ENCODE measurements at places on chromosomes 3 and 15.

DNA sequence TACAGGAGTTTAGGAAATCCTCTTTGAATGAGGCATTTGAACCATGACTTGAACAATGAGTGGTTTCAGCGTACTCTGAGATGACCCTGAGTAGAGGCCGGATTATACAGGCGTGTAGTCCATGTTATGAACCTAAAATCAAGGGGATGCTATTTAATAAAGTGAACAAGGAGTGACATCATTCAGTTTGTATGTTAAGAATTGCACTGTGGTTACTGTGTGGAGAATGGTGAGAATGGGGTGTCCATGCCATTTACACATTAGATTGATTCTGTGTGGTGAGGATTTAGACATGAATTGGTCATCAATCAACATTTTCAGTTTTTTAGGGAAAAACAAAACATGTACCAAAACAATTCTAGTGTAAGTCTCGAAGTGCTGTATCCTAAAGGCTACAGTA lies 65.8 kb downstream of the TPRG1 start:
- DNase-seq, result no peak

DNA sequence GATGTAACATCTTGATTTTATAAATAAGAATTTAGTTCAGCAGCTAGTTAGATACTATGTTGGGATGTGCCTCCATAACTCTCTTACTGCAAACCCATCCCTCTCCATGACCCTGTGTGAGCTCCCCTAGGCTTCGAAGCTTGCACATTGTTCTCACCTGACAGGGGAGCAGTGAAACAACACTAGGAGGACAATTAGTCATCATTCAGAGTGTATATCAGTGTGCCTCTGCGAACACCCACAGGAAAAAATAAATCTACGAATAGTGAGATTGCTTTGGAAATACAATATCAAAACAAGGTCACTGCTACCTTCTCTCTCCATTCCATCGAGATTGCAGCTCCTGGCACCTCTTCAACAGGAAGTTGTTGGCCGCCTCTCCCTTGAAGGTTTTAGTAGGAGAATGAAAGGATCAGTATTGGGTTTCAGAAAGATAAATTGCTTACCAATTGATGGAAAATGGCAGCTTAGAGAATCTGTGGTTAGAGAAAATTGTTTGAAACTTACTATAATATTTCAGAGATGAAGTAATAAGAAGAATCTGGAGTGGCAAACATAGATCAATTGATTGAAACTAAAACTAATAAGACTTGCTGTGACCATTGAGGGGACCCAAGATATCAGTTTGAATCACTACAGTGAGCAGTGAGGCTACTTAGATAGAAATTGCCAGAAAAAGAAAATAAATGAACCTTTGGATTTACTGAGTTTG lies 103.2 kb downstream of the CHL1 start:
- no peak for DNase-seq

GRCh38 chr3:49276475-49277382 lies at the start of gene C3orf62:
Gene C3orf62, minus strand, starts transcription at chr3:49277232. Its CDS starts 360 bp downstream, at chr3:49276872.
- DNase-seq, result no peak

GRCh38 chr3:186069199-186069598 lies 39.7 kb downstream of the ETV5 start:
- no peak for DNase-seq

DNA sequence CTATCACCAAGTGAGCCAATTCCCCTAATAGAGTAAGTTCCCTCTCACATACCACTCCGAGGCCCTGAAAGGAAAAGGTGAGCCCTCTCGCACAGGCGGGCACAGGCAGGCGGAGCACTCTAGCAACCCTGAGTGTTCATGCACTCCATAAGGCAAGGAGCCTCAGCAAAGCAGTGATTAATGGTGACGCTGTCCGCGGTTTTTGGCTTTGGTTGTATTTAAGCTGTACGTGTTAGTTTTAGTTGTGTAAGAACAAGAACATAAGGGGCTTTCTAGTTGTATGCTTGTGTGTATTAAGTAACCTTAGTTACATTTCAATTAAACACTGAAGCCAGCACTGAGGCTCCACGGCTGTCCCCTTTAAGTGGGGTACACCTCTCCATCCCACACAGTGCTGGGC lies 33.1 kb downstream of the KLHL25 start:
- no peak for DNase-seq

GRCh38 chr3:100333970-100334487 lies 528 bp upstream of the NIT2 start:
- DNase-seq, result no peak

DNA sequence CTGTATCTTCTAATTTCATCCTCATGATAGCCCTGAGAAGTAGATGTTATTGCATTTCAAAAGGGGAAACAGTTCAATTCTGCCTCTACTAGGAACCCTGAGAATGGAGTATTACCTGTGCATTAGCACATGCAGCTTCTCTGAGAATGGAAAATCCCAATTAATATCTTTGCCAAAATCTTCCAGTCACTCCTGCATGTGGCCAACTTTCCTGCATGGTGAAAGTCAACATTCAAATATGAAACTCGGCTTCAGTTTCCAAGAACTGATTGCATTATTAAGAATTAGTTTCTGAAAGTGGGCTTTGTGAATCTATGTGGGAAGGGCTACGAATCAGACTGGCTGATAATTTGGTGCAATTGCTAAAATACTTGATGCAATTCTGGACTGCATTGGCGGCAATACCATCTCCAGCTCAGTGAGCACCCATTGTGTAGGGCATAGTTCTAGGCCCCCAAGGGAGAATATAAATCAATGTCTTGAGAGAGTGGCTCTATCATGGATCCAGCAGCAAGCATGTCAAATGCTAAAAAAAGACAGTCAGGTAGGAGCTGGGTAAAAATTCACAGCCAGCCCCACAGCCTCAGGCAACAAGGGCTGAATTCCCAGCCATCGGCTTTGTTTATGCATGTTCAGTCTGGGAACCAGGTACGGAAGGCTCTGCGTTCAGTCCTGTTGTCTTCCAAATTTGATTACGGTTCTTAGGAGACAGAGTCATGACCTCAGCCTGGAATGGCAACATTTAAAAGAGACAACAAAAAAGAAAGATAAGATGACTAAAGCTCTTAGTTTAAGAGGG lies 18.8 kb upstream of the BCL6 start:
- DNase-seq, result no peak

GRCh38 chr3:169303660-169304059 lies 359.9 kb downstream of the MECOM start:
- DNase-seq, result no peak

DNA sequence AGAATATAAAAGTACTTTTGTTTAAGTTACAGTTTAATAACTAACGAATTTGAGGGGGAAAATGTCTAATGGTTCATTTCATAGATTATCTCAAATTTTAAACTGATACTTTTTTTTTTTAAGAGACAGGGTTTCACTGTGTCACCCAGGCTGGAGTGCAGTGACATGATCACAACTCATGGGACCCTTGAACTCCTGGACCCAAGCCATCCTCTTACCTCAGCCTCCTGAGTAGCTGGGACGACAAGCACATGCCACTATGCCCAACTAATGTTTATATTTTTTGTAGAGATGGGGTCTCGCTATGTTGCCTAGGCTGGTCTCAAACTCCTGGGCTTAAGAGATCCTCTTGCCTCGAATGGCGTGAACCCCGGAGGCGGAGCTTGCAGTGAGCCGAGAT lies 16.5 kb downstream of the LRRC58 start:
- no peak for DNase-seq

GRCh38 chr3:58664611-58665010 lies 2.0 kb downstream of the FAM3D start:
- DNase-seq, result no peak

- no peak for DNase-seq
Measured at GRCh38 chr3:41417574-41417973, 218.3 kb downstream of the CTNNB1 start.

DNA sequence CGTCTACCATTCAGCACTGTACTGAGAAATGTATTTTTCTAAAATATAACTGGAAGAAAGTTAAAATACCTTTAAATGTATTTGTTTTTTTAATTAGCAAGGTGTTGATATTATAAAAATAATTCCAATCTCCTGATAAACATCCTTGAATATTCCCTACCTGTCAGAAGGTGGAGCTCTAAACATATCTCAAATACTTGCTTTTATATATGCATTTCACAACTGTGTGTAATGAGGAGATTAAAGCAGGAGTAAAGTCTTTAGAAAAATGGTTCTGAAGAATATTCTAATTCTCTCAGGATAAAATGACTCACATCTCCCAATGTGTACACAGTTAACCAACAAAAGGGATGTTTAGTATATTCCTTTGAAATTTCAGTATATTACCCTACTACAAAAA lies 422.7 kb downstream of the PLCL2 start:
- peak; percentile 3 for DNase-seq

DNA sequence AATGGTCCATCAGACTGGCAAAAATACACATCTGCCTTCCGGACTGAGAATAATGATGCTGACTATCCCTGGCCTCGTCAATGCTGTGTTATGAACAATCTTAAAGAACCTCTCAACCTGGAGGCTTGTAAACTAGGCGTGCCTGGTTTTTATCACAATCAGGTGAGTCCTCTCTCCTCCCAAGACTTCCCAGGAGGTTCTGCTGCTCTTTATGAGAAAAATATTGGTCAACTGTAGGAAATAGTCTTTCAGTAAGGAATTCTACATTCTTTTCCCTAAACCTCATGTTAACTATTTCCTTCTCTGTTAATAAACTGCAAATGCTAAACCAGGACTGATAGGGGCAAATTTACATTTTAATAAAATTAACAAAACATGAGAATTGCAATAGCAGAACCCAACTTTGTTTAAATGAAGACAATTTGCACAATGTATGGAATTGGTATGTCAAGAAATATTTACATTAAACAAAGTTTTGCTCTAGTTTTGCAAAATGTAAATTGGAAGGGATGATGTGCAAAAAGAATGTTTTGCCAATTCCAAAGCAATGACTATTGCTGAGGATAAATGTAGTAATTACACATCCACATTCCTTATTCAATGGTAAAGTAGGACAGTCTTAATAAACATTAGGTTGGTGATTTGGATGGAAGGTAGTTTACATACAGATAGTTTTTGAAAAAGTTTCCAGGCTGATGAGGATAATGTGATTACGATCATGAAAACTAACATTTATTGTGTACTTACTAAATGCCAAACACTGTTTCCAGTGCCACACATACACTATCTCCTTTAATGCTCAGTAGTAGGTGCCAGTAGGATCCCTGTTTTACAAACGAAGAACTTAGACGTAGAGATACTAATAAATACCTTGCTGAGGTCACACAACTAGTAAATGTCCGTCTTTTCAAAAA lies 21.1 kb downstream of the UPK1B start:
- DNase-seq, result no peak

DNA sequence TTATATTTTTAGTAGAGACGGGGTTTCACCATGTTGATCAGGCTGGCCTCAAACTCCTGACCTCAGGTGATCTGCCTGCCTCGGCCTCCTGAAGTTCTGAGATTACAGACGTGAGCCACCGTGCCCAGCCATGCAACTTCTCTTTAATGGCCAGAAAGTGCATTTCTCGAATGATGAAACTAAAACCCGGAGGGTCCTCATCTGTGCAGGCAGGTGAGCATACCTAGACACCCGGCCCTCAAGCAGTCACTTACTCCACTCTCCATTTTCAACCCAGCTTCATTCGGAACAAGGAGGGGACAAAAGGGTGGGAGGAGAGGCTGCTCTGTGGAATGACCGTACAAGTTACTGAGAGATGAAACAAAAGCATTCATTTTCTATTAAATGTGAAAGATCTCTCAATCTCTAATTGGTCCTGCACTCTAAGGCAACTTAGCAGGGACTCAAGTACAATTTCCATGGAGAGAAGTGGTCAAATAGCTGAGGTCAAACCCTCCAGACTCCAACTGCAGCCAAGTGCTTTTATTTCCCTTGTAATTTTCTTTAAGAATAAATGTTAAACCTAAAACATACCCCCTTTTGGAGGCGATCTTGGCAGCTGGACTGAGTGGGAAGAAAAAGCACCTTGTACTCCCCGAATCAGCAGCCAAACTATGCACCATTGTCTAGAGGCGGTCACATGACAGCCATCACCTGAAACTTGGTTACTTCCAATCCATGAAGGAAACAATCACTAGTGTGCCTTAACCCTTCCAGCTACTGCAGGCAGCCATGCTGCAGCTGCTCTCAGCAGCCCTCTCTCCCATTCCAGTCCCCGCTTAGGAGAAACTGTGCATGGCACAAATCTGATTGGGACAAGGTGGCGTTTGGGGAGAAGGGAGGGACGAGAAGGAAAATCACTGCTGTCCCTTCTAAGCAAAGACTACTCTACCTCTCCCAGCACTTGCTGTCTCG lies 62.2 kb downstream of the VGLL4 start:
- DNase-seq, result peak; percentile 60

- DNase-seq, result no peak
Measured at GRCh38 chr3:150346981-150347863, 60.9 kb upstream of the TSC22D2 start.

GRCh38 chr3:98952404-98952803 lies 50.9 kb upstream of the DCBLD2 start:
- DNase-seq, result no peak

- DNase-seq, result no peak
Measured at GRCh38 chr15:70539912-70540530, 223.3 kb downstream of the UACA start.

- DNase-seq, result no peak
Measured at GRCh38 chr3:152190636-152191183, 78.0 kb upstream of the MBNL1 start.

DNA sequence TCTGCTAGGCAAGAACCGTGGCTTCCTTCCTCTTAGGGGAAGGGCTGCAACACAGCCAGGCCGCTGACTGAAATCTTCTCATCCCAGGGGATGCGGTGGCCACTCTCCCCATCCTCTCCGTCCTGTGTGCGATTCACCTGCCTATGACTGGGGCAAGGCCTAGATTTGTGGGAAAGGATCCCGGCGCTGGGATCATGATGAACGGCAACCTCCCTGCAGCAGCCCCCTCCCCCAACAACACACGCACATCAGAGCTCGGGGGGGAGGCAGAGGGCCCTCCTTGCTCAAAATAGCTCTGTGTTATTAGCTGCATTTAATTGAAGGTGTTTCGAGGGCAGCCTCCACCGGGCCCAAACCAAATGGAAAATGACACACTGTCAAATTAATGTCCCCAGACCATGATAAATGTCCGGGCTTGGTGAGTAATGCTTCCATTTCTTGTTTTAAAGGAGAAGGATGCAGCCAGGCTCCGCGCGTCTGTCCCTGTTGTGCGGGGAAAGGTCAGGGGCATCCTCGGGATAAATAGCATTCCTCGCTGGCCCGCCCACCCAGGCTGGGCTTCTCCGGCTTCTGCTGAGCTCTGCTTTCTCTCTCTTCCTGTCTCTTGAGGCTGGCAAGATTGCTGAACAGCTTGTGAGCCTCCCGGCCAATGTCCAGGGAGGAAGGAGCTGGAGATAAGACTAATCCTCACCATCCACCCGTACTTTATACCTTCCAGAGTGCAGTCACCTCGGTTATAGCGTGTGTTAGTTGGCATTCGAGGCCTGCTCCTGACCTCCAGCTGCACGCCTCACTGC lies 56.4 kb upstream of the TLE3 start:
- no peak for DNase-seq

- DNase-seq, result no peak
Measured at GRCh38 chr15:70247281-70247680, 149.6 kb upstream of the TLE3 start.

- DNase-seq, result no peak
Measured at GRCh38 chr3:117263270-117263669, 553.7 kb downstream of the TUSC7 start.

GRCh38 chr15:66774001-66774814 lies 72.2 kb downstream of the SMAD6 start:
- peak; percentile 34 for DNase-seq

GRCh38 chr3:13836658-13837587 lies 42.9 kb downstream of the WNT7A start:
- no peak for DNase-seq

- peak; percentile 45 for DNase-seq
Measured at GRCh38 chr3:156217674-156218352, 97.4 kb downstream of the KCNAB1 start.

GRCh38 chr3:183924956-183925355 lies 40.3 kb upstream of the PARL start:
- no peak for DNase-seq

GRCh38 chr15:100671858-100672543 lies 69.6 kb downstream of the ASB7 start:
- no peak for DNase-seq

Data from DMS79 treated with DMSO at 0.1 percent for 48 hours (cell line).